ENCODE measurements at places on chromosomes 4 and X.

GRCh38 chr4:159232465-159233106 is 129.7 kb downstream of the RAPGEF2 start:
- DNase-seq = no peak

DNA sequence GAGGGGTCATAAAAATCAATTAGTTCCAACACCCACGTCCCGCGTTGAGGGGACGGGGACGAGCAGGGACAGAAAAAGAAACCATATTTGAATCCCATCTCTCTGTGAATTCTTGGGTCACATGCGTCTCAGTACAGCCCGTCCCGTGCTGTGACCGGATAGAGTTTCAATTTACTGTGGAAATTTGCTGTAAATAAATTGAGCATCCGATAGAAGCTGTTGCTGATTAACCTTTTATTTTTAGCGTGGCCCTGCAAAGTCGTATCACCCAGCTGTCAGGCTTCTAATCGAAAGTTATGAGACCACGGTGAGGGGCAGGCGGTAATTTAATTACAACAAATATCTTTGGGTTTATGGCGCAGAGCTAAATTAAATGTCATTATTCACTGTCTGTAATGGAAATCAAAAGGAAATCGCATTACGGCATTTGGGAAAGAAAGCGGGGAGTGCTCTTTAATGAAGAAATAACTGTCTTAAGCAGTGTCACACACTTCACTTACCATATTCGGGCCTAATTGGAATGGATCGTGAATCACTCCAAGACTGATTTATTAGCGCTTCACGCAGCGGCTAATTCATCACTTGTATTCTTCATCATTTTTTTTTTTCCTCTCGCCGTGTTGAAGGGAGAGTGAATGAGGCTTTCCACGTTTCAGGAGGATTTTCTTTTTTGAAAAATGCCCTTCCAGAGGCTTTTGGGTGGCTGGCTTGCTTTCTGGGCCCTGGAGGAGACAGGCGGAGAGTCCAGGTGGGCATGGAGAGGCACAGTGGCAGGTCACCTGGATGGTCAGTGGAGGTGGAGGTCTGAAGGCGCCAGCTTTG is 7.3 kb downstream of the SHOX start:
- no peak for DNase-seq

DNA sequence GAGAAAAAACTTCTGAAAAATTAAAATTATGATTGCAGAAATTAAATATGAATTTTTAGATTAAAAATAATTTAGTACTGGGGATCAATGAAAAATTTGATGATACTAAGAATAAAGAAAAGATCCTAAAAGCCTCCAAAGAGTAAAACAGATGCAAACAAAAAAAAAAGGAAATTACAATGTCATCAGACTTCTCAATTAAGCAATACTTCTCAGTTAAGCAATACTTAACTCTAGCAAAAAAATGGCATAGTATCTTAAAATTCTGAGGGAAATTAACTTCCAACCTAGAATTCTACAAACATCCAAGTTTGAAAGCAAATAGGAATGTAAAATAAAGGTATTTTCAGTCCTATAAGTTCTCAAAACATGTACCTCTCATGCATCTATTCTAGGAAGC is 141.2 kb upstream of the INTU start:
- no peak for DNase-seq

DNA sequence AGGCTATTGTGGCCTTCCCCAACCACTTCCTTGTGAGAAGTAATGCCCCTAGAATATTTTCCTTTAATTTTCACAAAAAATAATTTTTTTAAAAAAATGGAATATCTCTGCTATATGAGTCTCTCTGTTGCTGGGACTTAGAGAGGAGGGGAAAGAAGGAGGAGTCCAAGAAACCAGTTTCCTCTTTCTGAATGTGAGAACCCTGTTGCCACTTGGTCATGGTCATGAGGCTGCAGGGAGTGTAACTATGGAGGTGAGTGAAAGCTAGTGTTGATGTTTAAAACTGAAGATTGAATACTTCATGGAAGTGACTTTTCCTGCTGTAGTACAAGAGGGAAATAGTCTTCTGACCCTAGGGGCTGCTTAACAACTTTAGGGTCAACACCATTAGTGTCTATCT is 20.4 kb downstream of the KIAA1210 start:
- no peak for DNase-seq
